ENCODE measurements at places on chromosomes 13 and 19.
A peak's percentile ranks its signal among the peaks of the same experiment; 100 is the strongest.

- peak; percentile 38 for DNase-seq
Measured at GRCh38 chr13:112818040-112818697, 128.3 kb downstream of the ATP11A start.

DNA sequence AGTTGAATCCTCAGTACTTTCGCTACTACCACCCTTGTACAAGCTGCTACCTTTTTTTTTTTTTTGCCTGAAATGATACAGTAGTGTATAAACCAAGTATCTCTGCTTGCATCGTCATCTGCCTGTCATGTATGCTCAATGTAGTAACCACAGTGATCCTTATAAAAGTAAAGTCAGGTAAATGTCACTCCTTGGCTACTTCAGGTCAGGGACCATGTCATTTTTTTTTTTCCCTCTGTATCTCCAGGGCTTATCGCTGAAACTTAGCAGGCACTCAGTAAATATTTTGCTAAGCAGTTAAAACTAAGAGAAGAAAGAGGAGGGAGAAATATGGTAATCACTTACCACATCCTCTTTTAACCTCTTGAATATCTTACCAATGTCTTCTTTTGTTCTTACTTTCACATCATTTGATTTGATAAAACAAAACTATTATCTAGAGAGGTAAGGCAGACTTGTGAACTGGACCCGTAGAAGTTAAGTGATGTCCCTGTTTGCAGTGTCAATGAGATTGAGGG lies 96.8 kb upstream of the KLF12 start:
- DNase-seq, result no peak

- no peak for DNase-seq
Measured at GRCh38 chr13:109684824-109685202, 101.6 kb downstream of the IRS2 start.

- DNase-seq, result no peak
Measured at GRCh38 chr13:59384154-59384553, 779.6 kb downstream of the DIAPH3 start.

DNA sequence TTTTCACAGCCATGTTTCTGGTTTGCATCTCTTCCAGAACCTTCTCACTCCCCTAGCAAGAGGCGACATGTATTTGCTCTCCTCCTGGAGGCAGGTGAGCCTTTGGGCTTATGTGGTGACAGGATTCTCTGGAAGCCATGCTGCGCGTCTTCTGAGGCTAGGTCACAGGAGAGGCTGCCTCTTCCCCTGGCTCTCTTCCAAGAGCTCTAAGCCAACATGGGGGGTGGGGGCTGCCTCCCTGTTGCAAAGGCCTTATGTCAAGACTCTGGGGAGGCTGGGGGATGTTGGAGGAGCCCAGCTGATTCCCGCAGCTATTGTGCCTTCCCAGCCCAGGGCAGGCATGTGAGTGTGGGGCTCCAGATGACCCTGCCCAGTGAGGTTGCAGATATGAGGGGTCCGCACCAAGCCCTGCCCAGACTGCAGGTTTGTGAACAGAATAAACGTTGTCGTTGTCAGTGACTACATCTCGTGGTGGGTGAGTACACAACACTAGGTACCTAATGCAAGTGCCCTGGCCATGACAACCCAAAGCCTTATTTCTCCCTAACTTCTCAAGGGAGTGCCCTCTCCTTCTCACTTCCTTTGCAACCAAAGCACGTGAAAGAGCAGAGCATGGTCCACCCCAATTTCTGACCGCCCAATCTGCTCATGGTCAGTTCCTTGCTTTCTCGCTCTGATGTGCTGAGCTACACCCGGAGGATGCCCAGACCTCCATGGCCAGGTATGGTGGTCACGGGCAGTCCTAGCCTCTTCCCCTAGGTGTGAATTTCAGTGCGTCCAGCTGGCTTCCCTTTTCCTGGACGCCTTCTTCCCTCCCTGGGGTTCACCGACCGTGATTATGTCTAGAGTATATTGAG lies 44.9 kb downstream of the TEX29 start:
- no peak for DNase-seq

DNA sequence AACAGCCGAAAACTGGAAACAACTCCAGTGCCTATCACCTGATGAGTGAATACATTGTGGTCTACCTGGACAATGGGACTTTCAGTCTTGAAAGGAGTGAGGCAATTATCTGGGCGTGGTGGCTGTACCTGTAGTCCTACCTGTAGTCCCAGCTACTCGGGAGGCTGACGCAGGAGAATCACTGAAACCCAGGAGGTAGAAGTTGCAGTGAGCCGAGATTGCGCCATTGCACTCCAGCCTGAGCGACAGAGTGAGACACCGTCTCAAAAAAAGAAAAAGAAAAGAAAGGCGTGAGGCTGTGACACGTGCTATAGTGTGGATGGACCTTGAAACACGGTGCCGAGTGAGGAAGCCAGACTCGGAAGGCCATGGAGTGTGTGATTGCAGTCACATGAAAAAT lies 4.1 kb upstream of the NTN5 start:
- DNase-seq, result no peak

GRCh38 chr13:43026262-43026661 lies 2.9 kb downstream of the DNAJC15 start:
- no peak for DNase-seq

GRCh38 chr19:41323430-41324125 lies 13.6 kb downstream of the CCDC97 start:
- no peak for DNase-seq

GRCh38 chr13:34878329-34878728 lies 63.7 kb upstream of the NBEA start:
- DNase-seq, result no peak

DNA sequence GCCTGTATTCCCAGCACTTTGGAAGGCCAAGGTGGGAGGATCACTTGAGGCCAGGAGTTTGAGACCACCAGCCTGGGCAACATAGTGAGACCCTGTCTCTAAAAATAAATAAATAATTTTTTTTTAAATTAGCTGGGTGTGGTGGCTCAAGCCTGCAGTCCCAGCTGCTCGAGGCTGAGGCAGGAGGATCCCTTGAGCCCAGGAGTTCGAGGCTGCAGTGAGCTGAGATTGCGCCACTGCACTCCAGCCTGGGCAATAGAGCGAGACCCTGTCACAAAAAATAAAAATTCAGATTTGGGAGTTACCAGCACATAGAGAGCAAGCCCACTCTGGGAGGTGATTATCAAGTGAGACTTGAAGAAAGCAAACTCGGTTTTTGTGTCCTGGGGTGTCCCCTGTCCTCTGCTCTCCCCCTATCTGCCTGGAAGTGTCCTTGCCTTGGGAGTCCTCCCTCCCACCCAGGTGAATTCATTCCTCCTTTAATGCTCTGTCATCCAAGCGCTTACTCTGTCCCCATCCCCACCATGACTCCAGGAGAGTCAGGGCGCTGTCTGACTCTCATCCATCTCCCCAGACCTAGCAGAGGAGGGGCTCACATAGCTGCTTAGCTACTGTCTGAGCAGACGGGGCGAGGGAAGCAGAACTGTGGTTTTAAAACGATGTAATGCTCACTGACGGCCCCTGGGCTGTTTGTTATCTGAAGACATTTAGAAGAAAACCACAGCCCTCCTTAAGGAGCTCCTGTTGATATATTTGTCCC lies 146.8 kb downstream of the STK24 start:
- no peak for DNase-seq

DNA sequence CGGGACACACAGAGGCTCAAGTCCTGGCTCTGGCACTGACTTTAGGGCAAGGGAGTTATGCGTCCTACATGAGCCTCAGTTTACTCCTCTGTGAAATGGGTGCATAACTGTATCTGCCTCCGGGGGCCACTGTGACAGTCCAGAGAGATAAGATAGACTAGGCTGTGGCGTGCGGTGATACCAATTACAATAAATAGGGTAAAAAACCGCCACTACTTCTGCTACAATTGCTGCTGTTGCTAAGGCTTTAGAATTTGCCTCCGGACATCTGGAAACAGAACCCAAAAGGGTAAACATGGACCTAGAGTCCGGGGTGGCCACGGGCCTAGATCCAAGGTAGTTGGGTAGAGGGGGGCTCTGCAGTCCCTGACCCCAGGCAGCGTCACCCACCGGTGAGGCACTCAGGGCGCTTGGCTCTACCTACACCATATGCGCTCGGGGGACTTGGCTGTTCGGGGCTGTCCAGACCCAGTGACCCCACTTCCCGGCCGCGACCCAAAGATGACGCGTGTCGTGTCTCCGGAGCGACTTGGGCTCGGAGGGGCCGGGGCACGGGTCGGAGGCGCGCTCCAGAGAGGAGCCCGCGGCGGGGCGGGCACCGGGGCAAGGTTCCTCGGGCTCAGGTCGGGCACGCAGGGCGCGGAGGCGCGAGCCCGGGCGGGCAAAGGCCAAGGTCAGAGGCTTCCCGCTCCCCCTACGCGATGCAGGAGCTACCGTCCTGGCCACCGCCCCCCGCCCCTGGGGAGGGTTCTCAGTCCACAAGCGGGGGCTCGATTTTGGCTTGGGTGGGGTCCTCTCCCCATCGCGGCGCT lies 1.1 kb downstream of the INSR start:
- DNase-seq, result peak; percentile 49

DNA sequence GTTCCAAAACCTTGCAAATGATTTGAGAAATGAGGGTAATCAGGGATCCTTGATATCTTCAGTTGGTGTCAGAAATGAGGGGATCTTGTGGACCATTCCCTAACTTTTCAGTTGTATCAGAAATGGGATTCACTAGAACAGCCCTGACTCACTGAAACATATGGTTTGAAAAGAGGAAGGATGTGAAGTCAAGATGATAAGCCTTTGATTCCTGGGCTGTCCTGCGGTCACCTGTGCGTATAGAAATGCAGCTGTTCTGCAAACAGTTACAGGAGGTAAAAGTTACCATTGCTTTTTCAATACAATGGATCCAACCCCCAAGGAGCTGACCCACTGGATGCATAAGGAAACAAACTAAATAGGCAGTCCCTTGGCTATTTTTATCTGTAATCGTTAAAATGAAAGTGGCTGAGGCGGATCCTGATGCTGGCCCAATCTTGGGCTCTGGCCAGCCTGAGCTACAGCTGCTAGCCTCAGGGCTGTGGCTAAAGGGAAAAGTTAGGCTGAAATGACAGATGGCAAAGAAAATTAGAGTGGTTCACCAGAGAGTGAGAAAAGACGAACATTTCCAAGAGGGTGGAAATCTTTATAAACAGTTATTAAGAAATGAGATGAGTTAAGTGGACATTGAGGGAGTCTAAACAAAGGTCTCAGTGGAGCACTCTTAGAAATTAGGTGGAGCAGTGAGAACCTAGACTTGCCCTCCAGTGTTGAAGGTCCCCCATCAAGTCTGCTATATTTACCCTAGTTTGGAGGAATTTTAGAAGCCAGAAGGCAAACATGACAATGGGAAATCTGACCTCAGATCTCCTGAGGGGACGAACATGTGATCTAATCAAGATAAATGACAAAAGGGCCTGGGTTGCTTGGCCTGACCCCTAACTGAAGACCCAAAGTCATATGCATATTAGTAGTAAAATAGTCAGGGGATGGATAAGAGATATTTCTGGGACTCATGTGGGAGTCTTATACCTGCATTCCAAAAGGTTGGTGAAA lies 7.6 kb downstream of the SIGLECL1 start:
- no peak for DNase-seq

DNA sequence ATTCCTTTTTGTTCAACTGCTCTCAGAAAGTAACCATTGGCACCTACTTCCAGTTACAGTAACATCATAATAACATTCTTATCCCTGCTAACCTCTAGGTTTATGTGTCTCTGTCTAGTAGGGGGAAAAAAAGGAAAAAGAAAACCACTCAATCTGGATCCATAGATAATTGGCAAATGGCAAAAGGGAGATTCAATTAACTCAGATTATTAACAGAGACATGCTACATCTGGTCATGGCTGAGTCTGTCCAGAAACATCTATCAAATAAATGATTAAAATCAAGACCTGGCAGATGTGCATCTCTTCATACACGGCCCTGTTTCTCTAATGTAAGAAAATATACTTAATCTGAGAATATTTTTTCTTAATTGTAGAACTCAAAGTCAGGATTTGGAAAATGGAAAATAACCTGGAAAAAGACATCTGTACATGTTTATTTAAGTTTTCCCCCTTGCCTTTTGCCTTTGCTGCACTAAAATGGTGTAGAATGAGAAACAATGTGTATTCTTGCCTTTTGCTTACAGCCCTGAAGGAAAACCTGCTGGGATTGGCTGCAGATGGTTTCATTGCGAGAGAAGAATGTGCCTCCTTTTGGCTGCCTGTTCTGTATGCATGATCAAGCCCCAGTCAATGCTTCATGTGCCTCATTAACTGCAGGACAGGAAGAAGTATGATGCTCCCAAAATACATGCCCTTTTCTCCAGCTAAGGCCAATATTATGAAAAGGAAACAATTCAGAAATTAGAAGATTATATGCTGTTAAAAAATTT lies 921.6 kb upstream of the PCDH20 start:
- DNase-seq, result no peak

GRCh38 chr19:57830071-57830602 lies at the start of gene ZNF587B:
Gene ZNF587B (plus strand): TSS chr19:57830299. CDS start chr19:57830529, 230 bp downstream.
- DNase-seq, result no peak

DNA sequence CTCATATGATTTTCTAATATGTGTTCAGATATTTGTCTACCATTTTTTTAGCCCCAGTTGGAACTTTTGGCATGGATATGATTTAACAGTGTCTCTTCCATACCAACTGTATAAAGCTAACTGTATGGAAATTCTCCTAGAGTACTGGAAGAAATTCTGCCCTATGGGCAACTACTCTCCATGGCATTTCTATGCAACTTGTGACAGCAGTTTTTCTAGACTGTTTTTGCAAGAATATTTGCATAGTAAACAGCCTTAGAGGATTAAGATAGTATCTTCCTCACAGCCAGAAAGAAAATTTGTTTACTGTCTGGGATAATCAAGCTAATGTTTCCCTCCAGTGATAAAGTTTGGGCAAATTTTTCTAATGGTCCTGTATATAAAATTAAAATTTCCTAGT lies 119.9 kb upstream of the PCDH17 start:
- no peak for DNase-seq

GRCh38 chr13:50467156-50468110 lies 376.1 kb downstream of the DLEU7 start:
- DNase-seq, result no peak

DNA sequence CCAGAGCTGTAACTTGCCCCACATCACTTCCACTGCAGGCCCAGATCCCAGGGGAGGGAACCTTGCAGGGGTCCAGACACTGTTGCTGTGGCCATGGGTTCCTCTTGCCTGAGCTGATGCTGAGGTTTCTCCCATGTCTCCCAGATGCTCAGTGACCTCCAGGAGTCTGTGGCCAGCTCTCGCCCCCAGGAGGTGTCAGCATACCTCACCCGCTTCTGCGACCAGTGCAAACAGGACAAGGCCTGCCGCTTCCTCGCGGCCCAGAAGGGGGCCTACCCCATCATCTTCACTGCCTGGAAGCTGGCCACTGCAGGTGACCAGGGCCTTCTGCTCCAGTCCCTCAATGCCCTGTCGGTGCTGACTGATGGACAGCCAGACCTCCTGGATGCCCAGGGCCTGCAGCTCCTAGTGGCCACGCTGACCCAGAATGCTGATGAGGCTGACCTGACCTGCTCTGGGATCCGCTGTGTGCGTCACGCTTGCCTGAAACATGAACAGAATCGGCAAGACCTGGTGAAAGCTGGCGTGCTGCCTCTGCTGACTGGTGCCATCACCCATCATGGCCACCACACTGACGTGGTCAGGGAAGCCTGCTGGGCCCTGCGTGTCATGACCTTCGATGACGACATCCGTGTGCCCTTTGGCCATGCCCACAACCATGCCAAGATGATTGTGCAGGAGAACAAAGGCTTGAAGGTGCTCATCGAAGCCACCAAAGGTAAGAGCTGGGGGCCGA lies 12.1 kb upstream of the SLC25A42 start:
- no peak for DNase-seq

All from ureter (tissue), 1 donor.